ENCODE measurements at places on chromosomes 2 and 18.

DNA sequence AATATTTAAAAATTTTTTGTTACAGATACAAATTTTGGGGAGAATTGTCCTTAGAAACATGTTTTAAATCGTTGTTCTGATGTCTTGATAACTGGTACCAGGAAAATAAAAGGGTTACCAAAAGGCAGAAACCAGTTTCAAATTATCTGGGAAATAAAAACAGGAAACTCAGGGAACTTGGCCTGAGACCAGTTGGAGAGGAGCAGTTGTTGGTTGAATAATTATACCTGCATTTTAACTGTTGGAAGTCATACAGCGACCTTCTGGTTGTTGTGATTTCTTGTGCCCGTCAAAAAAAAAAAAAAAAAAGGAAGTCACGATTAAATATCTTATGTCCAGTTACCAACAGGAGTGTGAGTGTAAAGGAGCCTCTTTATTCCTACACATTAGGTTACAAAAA is 51.8 kb downstream of the CRIM1 start:
- no peak for DNase-seq

- no peak for DNase-seq
Measured at GRCh38 chr2:61770298-61770697, 83.6 kb downstream of the FAM161A start.

- DNase-seq = no peak
Measured at GRCh38 chr2:69138793-69139459, 125.9 kb downstream of the ANTXR1 start.

DNA sequence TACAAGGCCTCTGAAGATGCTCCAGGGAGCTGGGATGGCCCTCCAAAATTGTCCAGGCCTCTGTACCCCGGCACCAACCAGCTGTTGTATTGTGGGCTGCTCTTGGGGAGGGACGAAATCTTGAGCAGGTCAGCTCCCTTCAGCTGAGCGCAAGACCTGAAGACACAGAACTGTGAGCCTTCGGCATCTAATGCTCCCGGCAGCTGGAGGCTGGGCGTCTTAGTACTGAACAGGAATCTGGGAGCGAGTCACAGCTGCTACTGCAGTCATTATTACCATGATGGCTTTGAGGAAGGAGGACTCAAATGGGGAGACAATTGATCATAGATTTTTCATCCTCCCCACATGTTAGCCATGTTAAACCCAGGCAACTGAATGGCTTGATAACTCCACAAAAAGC is 83.0 kb upstream of the LTBP1 start:
- no peak for DNase-seq

DNA sequence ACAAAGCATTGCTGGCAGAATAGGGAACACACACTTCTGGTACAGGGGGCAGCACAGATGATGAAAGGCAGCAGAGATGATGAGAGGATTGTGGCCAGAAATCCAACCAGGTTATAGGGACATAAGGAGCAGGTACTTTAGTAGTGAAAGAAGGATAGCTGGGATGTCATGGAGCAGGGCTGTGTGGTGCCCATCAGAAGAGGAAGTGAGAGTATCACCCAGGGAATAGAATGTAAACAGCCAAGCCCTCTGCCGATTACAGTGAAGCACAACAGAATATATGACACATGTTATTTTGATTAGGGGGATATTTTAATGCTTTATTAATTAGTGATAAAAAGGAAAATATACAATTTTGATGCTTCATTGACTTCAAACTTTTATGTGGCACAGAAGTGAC is 883.4 kb upstream of the CDH2 start:
- no peak for DNase-seq

Measured in inflammatory macrophage (primary cell).